CD8-positive, alpha-beta memory T cell (primary cell): ENCODE measurements at places on chromosomes 2 and 18. TPM values are rescaled to one million over a fixed set of nuclear protein-coding genes. Genes with fewer than 3 reads are reported as not detected.
A peak's percentile ranks its signal among the peaks of the same experiment; 100 is the strongest.

DNA sequence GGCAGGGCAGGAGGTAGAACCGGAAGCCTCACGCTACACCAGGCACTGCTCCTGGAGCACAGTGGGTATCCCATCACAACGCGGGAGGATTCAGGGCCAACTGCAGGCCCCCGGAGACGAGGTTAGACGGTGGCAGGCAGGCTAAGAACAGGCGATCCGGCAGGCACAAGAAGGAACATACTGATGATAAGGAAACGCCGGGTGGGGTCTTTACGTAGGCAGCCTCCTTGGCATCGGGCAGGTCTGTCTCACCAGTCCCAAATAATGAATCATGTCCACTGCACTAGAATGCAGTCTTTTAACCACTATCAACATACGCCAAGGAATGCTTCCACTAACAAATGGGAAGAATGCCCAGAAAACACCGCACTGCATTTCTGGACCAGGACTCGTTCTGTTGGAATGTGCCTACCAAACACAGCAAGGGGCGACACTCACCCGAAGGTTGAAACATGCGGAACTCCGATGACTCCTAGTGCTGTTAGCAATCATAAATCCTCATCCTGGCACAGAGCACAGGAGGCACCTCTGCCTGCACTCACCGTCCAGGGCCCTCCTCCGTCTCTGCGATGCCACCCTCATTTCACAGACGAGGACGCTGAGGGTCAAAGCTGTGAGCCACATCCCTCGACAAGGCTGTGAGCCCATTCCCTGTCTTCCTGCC lies 35.2 kb downstream of the ZNF516 start:
- no peak for DNase-seq

GRCh38 chr2:240624950-240625621 lies at the start of gene GPR35:
Gene GPR35, plus strand, starts transcription at chr2:240625480. Its CDS starts 4,473 bp downstream, at chr2:240629953.
- peak; percentile 83 for DNase-seq

GRCh38 chr18:680392-680791 lies 22.9 kb downstream of the TYMS start:
- no peak for DNase-seq

ASB18 gene
- not detected for total RNA-seq

DNA sequence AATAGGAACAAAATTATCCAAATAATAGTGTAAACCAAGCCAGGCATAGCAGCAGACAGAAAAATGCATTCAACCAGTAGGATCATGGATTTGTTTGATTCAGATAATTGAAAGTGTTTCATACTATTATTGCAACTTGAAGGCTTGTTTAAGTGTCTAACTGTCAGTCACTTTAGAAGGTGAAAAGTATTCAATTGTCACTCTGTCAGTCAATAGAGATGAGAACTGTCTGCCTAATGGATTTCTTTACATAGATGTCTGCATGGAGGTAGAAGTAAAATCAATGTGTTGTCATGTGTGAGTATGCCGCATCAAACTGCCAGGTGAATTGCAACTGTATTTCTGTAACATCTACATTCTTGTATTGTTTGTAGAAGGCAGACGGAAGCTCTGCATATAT lies 65.0 kb downstream of the ZNF407 start:
- DNase-seq, result no peak

GRCh38 chr2:201959198-201959597 lies 74.5 kb upstream of the FZD7 start:
- DNase-seq, result no peak

COL3A1 gene
- 0.09 TPM for total RNA-seq

GRCh38 chr18:77560341-77560992 lies 310.8 kb downstream of the GALR1 start:
- DNase-seq, result no peak

VWC2L gene
- not detected for total RNA-seq

GRCh38 chr2:190696792-190697398 lies 48.0 kb downstream of the NAB1 start:
- no peak for DNase-seq

- no peak for DNase-seq
Measured at GRCh38 chr2:206766057-206766930, 888 bp downstream of the FASTKD2 start.

CTAGE1 gene
- total RNA-seq, result not detected

DNA sequence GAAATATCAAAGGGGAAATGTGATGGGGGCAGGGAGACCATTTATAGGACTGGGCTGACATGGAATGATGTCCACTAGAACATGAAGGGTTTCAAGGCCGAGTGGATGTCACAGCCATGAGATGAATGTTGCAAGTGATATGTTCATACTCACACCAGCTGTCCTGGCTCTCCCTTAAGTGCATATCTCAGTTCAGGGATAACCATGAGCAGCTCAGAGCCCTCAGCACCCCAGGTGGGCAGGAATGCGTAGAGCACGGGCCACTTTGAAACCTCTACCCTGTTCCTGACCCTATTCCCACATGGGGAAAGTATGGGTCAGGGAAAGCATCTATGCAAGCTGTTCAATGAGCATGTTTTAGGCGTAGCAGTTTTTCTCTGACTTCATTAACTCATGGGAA lies 12.4 kb upstream of the EML4 start:
- DNase-seq, result no peak

SNTG2 gene
- 1.7 TPM for total RNA-seq

GRCh38 chr18:25240420-25240770 lies 111.6 kb downstream of the ZNF521 start:
- DNase-seq, result no peak

DNA sequence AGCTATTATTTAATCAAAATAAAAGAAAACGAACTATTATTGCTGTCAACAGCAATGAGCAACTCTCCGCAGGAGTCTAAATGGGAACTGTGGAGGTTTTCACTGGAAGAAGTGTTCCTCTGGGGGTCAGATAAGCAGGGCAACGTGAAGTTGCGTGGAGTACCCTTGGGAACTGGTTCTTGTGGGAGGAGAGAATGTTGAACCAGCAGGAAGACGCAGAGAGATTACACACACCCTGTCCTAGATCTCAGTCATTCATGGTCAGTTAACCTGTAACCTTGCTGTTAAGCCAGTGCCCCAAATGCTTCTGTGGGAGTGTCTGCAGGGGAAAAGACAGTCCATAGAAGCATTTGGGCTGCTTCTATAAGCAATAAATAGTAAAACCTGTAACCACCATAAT lies 20.4 kb upstream of the CABLES1 start:
- no peak for DNase-seq

GRCh38 chr2:46277431-46278190 lies 19.6 kb upstream of the EPAS1 start:
- no peak for DNase-seq

DNA sequence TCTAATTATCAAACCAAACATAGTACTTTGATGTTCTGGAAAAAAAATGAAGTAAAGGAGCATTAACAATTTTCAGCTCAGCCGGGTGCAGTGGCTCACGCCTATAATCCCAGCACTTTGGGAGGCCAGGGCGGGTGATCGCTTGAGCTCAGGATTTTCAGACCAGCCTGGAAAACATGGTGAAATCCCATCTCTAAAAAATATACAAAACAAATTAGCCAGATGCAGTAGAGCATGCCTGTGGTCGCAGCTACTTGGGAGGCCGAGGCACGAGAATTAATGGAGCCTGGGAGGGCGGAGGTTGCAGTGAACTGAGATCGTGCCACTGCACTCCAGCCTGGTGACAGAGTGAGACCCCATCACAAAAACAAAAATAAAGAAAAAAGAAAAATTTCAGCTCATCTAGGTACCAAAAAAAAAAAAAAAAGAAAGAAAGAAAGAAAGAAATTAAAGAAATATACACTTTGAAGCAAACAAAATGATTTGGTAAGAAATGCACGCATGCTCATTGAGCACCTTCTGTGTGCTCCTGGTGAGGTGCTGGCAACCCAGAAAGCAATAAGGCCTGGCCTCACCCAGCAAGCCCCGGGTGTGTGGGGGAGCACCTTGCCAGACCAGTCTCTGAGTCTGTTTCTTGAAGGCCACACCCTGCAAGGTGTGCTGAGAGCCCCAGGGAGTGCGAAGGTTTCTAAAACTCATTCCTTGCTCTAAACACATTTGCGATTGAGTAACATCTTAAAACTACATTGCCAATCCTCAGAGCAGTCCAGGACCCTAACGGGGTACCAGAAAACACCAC lies 133.5 kb downstream of the TFCP2L1 start:
- DNase-seq, result no peak

DNA sequence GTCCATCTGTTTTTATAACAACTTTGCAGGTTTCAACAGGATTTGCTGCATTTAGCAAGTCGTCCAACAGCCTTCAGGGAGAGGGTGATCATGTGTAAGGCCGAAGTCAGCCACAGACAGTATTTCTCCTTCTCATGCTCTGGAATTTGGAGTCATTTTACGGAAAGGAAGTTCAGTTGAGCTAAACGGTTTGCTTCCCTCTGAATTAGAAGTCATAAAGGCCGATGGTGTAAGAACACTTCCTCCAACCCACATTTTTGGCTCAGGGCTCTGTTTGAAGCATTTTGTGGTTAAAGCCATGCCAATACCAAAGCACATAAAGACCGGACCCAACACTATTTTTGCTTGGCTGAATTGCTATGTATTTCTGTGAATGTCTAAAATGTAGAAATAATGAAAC lies 129.5 kb downstream of the TMEM182 start:
- no peak for DNase-seq

DNA sequence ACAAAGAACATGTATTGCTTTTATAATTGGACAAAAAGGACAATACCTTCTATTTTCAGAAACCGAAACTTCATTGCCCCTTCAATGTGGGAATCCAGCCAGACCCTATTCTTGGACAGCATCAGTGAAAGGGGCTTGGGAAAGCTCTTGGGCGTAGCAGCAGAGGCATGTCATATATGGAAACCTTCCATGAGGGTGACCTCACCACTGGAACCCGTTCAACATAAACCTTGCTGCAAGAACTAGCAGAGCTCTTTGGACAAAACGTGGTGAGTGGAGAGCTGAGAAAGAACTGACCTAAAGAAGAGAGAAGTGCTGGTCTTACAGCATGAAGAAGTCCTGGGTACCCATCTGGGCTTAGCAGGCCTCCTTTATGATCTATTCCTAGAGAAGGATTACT lies 22.7 kb upstream of the ACTG2 start:
- no peak for DNase-seq

DNA sequence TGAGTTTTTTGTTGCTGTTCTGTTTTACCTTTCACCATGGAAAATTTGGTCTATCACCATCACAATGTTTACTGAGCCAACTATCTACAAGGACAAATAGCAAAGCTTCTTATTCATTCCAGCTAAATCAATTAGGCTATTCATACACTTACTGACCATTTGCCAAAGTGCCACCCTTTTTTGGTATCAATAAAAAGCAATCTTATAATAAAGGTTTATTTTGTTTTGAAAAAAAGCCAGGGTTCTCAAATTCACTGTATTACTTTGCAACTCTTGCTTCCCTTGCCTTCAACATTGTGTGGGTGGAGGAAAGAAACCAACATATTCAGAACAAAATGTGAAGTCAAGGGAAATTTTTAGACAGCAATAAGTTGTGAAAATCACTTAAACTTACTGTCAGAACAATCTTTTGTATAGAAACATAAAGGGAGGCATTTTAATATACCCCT lies 15.3 kb downstream of the PELI1 start:
- no peak for DNase-seq

GRCh38 chr2:14781142-14781541 lies 148.6 kb downstream of the LRATD1 start:
- no peak for DNase-seq

ADGRF3 gene
- total RNA-seq, result 2.6 TPM

DNA sequence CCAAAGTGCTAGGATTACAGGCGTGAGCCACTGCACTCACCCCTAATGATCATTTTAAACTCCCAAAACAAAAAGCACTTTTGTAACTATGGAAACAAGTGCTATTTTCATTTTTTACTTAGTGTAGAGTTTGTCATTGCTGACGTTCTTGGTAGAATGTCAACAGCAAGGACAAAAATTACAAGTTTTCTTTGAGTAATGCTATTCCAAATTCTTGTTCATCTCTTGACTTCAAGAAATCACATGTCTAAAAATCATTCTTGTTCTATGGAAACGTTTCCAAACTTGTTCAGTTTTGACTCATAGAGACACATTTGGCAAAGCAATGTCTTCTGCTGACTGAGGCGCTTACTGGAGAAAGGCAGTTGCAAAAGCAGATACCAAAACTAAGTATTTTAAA lies 82.6 kb downstream of the MBP start:
- DNase-seq, result no peak

CXCR2 gene
- not detected for total RNA-seq

DOK6 gene
- total RNA-seq, result not detected

GRCh38 chr18:61607867-61608266 lies 274.6 kb downstream of the CDH20 start:
- no peak for DNase-seq

DNA sequence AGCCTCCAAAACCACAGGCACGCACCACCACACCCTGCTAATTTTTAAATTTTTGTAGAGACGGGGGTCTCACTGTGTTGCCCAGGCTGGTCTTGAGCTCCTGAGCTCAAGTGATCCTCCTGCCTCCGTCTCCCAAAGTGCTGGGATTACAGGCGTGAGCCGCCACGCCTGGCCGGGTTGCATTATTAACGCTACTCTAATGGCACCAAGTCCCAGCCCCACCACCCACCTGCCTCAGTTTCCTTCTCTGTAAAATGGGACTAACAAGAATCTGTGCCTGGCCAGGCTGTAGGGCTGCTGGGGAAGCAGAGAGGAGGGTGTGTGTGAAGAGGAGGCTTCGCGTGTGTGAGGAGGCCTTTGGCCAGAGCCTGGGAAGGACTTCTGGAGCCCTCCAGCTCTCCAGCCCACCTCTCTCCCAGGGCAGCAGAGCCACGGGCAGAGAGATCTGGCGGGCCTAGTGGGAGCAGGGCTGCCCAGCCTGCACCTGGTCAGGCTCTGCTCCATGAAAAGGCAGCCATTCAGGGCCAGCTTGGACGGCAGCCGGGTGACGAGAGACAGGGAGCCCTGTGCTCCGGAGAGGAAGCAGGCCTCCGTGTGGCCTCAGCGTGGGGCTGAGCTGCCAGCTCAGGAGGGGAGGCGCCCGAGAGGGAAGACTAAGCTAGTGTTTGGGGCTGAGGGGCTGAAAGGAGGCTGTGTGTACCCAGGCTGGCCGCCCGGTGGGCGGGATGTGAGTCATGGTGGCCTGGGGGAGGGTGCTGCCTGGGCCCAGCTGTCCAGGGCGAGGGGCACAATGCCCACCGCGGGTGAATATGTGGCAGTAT lies 7.4 kb upstream of the B3GNT7 start:
- no peak for DNase-seq

DNA sequence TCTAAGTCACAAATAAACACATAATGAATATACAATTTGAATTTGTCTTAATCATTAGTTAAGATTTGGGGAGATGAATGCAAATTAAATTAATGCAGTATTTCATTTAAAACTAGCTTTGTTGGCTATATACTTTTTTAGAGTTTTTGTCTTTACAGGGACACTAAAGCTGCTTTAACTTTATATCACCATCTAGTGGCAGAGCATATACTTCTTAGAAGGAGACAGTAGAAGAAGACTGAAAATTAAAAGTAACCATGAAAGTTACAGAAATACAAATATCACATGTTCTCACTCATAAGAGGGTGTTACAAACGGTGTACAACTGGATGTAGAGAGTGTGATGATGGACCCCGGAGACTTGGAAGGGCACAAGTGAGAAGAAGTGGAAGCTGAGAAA lies 268.3 kb upstream of the NETO1 start:
- DNase-seq, result no peak

SLC4A3 gene
- not detected for total RNA-seq
